ENCODE measurements at places on chromosomes 1 and 21. TPM values are rescaled to one million over a fixed set of nuclear protein-coding genes. Genes with fewer than 3 reads are reported as not detected.

MSH4 gene
- 0.51 TPM for total RNA-seq

DNA sequence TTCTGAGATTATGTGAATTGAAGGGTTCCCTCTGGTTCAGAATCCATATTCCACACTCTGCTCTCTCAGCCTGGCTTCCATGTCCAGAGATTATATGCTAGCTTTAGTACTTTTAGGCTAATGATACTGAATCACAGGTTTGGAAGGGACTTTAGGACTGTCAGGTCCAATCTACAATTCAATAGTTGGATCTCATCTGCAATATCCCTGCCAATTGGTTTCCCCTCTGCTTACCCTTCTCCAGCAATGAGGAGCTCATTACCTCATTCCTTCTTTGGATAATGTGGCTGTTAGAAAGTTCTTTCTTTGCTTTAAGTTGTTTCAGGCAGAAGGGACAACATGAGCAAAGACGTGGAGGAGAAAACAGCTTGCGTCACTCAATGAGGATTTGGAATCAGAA is 245.3 kb downstream of the PLPP3 start:
- DNase-seq = no peak

- no peak for DNase-seq
These were observed 4.5 kb downstream of the OVAAL start for GRCh38 chr1:180563026-180563827.

DNA sequence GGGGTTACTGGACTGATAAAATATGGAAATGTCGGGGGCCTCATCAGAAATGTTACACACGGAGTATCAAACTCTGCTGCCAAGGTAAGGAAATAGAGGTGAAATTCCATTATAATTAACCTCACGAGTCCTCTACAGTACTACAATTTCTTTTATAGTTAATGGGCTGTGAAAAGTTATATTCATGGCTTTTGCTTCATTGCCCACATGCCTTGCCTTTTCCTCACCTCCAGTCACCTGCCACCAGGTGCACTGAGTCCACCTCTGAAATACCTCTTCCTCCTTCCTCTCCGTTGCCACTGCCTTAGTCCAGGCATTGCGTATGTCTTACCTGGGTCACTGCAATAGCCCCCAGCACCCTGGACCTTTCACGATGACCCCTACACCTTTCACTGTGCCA is 186.9 kb downstream of the VPS13D start:
- no peak for DNase-seq

DNA sequence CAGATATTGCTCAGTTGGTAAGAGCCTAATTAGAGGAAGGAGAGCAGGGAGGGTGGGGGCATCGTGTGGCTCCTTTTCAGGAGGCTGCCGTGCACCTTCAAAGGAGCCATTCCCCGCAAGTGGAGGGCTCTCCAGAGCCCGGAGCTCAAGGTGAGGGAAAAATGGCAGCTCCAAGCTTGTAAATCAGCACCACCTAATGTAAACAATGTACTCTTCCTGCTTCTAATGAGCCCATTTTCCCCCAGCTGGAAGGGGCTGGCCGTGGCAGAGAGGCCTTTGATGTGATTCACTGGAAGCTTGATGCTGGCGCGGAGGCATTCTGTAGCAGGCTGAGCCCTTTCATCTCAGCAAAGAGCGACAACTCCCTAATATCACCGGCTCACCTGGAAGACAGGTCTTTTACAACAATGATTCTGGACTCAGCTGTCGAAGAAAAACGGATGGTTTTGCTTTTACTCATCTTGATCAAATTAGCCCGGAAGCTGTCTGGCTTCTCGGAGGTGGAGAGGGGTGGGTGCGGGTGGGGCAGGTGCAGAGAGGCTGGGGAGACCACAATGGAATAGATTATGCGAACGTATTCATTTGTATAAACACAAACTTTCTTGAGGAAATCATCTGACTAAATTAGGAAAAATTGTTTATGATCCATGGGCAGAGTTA is 112.5 kb downstream of the RRAGC start:
- no peak for DNase-seq

Data from tongue (tissue), 3 donors.